NCI-H2227 treated with DMSO at 0.1 percent for 48 hours (cell line): ENCODE measurements at places on chromosomes 2 and 18.

DNA sequence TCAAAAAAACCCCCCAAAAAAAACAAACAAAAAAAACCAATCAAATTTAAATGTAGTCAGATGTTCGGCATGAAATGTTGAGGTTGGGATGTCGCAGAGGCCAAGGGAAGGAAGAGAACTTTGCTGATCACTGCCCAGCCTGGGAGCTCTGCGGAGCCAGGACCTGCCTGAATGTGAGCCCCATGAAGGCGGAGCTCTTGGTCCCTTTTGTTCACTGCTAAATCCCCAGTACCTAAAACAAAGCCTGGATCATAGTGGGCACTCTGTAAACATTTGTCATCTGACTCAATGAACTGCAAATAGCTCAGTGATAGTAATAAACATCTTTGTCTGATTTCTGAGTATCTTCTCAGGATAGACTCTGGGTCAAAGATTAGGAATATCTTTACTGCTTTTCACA is 64.0 kb downstream of the NGEF start:
- no peak for DNase-seq

- no peak for DNase-seq
Measured at GRCh38 chr2:37635504-37636380, 35.7 kb downstream of the CDC42EP3 start.

DNA sequence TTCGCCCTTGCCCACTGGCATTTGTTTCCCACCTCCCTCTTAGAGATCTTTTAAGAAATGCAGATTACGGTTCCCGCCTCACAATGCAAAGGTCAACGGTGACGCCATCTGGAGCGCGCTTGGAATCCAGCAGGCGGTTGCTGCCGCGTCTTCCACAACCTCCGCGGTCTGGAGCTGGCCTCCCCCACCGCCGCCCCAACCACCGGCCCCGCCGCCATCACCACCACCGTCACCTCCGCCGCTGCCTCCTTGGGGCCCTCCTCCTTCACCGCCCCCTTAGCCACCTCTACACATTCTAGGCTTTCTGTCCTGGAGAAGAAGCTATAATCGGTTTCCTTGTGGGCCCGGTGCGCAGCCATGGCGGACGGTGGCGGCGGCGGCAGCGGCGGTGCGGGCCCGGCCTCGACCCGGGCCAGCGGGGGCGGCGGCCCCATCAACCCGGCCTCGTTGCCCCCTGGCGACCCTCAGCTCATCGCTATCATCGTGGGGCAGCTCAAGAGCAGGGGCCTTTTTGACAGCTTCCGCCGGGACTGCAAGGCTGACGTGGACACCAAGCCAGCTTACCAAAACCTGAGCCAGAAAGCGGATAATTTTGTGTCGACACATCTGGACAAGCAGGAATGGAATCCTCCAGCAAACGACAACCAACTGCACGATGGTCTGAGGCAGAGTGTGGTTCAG is at the start of gene BOD1L2:
Gene BOD1L2 (plus strand): TSS at position 132 of the 681 bp plus-strand sequence. CDS start 226 bp downstream, at position 358.
- no peak for DNase-seq

- no peak for DNase-seq
Measured at GRCh38 chr2:142100139-142100873, 30.5 kb downstream of the LRP1B start.

- no peak for DNase-seq
Measured at GRCh38 chr2:232494542-232494941, 6.9 kb upstream of the ECEL1 start.

GRCh38 chr2:203811491-203812221 is 55.9 kb upstream of the CTLA4 start:
- no peak for DNase-seq

- DNase-seq, result no peak
Measured at GRCh38 chr2:26557244-26557925, 79.5 kb upstream of the OTOF start.

DNA sequence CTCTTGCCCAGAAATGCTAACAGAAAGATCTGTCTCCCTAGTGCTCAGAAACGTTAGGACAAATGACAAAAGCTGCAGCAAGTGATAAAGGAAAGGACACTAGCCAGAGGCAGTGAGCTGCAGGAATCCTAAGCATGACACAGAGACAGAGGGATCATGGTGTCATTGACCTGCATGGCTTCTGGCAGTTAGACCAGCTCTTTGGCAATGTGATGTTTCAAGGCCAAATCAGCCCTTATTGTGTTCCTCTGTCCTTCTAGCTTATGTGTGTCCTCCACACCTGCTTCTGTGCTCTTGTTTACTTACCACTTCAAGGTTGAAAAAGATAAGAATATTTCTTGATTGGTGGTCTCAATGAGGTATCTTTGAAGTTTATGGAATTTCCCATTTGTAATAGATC is 120.8 kb downstream of the RHBDD1 start:
- no peak for DNase-seq

GRCh38 chr2:39646267-39646666 is 19.4 kb upstream of the TMEM178A start:
- DNase-seq, result no peak

DNA sequence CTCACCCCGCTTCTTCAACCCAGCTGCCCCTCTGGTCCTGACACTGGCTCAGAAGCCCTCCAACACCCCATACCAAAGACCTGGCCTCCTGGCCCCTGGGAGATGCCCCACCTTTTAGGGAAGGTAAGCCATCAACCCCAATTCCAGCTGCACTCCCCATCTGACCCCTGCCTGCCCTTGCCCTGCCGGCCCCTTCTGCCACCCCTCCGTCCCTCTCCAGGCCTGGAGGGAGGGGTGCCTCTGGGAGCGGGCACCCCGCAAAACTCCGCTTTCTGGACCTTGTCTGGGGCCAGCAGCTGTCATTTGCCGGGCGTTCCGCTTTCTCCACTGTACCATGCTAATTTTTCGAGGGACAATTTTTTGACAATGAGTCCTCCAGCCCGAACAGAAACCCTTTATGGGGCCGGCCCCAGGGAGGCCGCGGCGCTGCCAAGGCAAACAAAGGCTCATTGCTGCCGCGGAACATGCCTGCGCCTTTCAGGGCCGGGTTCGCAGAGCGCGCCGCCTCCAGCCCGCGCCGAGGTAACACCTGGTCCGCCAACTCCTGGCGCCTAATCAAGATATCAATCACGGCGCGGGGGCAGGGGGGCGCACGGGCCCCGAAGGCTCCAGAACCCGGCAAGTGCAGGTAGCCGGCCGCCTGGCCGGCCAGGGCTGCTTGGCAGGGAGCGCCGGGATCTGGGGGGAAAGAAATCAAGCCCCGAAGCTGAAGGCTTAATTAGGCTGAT is 96.0 kb downstream of the INHBB start:
- no peak for DNase-seq

GRCh38 chr2:143429932-143430679 is 300.9 kb downstream of the ARHGAP15 start:
- no peak for DNase-seq

GRCh38 chr2:132645176-132645575 is 24.8 kb downstream of the LYPD1 start:
- DNase-seq, result no peak

DNA sequence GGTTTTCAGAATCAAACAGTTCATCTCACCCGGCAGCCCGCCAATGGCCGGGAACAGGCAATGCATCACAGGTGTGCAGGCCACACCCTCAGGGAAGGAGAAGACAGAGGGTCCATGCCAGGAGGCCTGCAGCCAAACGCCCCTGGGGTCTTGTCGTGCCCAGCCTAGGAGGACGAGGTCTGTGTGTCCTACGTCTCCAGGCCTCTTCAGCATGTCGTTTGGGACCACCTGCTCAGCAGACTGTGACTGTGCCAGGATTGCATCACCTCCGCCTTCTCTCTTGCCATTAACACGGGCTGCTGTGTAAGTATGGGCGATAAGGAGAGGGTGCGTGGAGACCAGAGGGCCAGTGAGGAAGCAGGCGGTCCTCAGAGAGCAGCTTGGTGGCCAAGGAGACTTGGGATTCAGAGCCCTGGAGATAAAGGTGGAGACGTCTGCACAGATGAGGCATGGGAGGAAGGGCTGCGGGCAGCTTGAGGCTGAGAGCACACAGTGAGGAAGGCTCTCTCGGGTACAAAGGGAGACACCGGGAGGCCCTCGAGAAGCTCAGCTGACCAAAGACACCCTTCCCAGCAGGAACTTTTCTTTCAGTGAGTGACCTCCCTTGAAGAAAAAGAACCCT is 37.4 kb upstream of the KLHL29 start:
- no peak for DNase-seq

DNA sequence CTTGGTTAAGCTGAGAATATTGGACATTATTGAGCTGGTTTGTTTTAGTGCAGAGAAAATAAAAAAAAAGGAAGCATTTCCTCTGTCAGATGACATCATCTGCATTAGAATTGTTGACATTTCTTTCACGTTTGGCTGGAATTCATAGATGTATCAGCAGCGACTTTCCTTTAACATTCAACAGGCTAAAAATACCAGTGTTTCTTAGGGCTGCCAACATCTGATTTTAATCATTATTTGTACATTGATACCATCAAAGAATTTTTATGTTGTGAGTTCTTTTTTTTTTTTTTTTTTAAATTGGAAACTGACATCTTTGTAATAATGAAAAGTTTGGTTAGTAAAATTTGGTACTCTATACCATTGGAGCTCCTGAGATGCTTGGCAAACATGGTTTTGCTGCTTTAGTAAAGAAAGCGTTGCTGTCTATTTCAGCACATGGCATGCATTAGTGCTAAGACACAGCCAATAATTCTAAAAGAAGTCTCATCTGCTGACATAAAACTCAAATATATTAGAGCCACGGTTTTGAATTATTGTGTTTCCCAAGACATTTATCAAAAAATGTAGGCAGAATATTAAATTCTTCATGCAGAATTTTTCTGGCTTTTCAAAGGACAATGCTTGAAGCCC is 33.6 kb downstream of the GTF2A1L start:
- no peak for DNase-seq

GRCh38 chr2:181275643-181276070 is 181.5 kb upstream of the ITGA4 start:
- DNase-seq, result no peak

DNA sequence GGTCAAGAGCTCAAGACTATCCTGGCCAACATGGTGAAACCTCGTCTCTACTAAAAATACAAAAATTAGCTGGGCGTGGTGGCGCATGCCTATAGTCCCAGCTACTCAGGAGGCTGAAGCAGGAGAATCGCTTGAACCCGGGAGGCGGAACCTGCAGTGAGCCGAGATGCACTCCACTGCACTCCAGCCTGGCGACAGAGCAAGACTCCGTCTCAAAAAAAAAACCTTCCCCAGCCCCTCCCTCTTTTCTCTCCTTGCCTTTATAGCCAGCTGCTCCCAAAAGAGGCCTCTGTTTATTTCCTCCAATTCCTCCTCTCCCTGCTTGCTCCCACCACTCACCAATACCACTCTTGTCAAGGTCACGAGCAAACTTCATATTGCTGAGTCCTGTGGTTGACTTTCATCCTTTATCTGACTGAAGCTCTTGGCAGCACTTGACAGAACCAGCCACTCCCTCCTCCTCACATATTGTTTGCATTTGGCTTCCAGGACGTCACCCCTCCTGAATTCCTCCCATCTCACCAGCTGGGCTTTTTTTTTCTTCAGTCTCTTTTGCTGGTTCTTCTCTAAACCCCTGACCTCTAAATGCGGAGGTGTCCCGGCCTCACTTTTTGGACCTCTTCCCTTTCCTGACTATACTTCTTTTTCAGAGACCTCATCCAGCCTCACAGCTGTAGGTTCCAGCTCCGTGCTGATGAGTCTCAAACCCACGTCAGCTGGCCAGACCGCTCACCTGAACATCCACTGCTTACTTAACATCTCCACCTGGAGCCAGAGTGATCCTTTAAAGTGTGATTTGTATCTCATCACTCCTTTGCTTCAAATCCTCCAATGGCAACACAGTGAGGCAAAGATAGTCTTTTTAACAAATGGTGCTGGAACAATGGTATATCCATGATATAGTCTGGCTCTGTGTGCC is 84.6 kb upstream of the CAB39 start:
- no peak for DNase-seq

GRCh38 chr2:20611077-20611843 is 39.6 kb downstream of the HS1BP3 start:
- no peak for DNase-seq

GRCh38 chr2:238378230-238379095 is 48.3 kb upstream of the ASB1 start:
- no peak for DNase-seq

GRCh38 chr2:188916736-188917135 is 57.4 kb upstream of the COL3A1 start:
- DNase-seq, result no peak

DNA sequence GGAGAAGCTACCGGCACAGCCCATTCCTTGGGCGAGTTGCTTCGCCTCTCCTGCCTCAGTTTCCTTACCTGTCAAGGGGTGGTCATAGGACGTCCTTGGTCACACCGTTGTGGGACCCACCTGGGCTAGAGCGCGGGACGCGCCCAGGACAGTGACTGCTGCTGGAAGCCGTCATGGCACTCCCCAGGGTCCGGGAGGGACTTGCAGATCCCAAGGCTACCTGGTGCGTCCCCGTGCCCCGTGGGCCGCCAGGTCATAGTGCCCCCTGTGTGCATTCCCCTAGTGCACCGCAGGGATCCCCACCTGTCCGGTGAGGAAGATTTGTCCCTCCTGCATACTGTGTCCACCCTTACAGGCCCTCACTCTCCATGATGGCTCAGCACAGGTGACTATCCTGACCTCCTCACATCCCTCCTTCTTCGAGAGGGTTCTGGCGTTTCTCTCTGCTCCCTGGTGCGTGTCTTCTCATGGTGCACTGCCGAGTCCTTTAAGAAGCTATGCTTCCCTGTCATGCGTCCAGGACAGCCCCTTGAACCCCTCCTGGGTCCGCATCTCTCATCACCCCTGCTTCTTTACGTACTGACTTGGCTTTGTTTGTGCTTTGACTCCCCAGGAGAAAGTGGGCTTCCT is 886 bp upstream of the STK25 start:
- no peak for DNase-seq

- peak; percentile 95 for DNase-seq
Measured at GRCh38 chr2:9336576-9337314, 86.6 kb downstream of the ITGB1BP1 start.

GRCh38 chr2:165843351-165843750 is 49.3 kb upstream of the GALNT3 start:
- DNase-seq, result peak; percentile 93

GRCh38 chr2:218860950-218861381 is 1.4 kb downstream of the WNT6 start:
- DNase-seq, result peak; percentile 91

DNA sequence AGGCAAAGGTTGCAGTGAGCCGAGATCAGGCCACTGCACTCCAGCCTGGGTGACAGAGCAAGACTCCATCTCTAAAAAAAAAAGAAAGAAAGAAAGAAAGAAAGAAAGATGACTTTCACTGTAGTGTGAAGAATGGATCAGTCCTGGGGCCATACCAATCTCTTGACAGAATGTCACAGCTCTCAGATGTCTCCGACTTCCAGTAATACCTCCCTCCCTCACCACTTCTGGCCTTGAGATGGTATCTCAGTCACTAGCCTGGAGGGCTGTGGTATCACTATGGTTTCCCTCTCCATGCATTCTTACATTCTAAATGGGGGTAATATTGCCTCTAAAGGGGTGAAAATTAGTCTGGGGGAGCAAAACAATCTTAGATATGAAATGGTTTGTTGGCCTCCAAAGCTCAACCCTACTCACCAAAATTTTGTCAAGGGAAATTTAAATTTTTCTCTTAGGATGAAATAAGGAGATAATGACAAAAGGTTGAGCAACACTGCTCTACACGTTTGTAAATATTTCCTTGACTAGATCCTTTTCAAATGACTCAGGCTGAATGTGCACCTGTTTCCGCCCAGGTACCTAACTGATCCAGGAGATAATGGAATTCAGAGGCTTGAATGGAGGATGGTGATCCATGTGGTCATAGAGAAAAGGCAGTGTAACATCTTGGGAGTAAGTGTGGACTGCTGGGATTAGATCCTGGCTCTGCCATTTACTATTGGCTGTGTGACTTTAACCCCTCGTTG is 19.9 kb upstream of the SPRED2 start:
- DNase-seq, result no peak

- DNase-seq, result peak; percentile 43
Measured at GRCh38 chr2:190181123-190181669, 118.7 kb upstream of the MSTN start.
